ENCODE measurements at places on chromosomes 1 and 21. TPM values are rescaled to one million over a fixed set of nuclear protein-coding genes. Genes with fewer than 3 reads are reported as not detected.

Gene OR2T2
- total RNA-seq: not detected

Gene NCAM2
- 8.6 TPM for total RNA-seq

Gene FAM177B
- total RNA-seq: 0.36 TPM

Gene NECTIN4
- not detected for total RNA-seq

Gene IFFO2
- 18.8 TPM for total RNA-seq

Gene WLS
- total RNA-seq: 99.2 TPM

Gene CR2
- total RNA-seq: not detected

Gene ALX3
- not detected for total RNA-seq

Gene HTR1D
- total RNA-seq: not detected

Gene PLPPR5
- total RNA-seq: 1.1 TPM

Gene RIPPLY3
- total RNA-seq: not detected

Gene TAL1
- 2.3 TPM for total RNA-seq

Gene BATF3
- total RNA-seq: 2.5 TPM

Gene FBLIM1
- total RNA-seq: 49.6 TPM

Gene DNAJC28
- 2.1 TPM for total RNA-seq

Gene DAP3
- 157 TPM for total RNA-seq

Gene ERMAP
- total RNA-seq: 18.6 TPM

Gene APOBEC4
- total RNA-seq: not detected

Gene SLC1A7
- total RNA-seq: 0.16 TPM

Gene SERPINC1
- not detected for total RNA-seq

Gene CLCNKA
- not detected for total RNA-seq

Gene C1orf167
- total RNA-seq: 1.1 TPM

Gene ZNHIT6
- total RNA-seq: 20.0 TPM

Gene C1QA
- total RNA-seq: 226 TPM

All from sigmoid colon (tissue), 7 donors.